Omental fat pad (tissue), 4 donors: ENCODE measurements at places on chromosomes 4 and X.

DNA sequence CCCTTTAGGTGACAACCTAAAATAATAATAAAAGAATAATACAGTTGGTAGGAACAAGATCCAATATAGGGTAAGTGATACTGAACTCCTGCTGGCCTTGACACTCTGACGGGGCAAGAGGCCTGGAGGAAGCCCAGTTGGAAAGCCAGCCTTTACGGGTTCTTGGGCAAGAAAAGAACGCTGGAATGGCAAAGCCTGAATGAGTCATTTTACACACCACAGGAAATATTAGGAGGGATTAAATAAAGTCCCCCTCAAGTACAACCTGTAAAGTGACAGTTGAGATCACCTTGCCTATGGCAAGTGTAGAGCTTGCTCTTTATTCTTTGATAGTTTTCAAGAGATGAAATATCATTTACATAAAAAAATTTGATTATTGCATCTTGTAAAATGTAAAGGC lies 244.5 kb upstream of the TLL1 start:
- no peak for DNase-seq

DNA sequence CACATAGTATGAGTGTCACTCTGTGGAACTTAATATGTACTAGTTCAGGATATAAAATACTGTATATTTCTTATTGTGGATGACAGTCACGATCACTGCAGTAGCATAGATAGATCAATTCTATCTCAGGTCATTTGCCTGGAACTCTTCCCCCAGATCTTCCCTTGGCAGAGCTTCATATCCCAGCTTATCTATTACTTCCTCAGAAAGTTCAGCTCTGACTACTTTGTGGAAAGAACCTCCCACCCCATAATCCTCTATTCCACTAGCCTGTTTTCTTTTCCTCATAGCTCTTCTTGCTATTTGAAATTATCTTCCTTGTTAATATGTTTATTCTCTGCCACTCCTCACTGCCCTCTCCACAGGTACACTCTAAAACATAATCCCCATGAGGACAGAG lies 10.9 kb downstream of the FAM241A start:
- no peak for DNase-seq

DNA sequence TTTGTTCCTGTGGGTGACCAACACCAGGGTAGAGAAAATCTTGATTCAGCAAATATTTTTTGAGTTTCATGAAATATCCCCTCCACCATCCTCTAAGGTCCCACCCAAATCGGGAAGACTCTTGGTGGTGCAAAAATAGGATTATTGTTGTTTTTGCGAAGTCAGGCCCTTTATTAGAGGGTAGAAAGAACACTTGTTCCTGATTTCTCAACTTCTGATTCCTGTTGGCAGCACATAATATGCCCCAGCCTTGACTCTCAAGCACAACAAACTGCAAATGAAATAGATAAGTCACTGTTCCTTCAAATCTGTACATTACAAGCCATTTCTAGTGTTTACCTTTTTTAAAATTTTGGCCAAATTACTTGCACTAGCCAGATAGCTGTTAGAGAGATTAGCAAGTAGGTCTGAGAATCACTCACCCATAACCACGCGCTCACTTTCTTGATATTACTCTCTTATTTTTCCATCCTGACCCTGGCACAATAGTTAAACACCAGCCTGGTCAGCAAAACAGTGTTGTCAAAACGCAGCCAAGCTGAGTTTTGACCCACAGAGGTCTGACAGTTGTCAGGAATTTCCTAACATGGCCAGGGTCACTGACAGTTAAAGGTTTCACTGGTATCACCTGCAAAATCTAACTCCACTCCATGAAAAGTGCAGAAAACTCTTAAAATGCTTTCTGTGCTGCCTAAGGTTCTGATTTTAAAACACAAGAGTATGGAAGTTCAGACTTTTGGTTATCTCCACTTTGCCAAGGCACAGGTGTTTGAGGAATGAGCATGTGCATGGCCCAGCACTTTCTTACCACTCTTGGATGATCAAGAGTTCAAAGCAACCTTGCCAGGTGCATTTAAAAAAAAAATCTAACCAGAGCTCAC lies 69.8 kb downstream of the RBM47 start:
- no peak for DNase-seq

- no peak for DNase-seq
Measured at GRCh38 chr4:185068837-185069236, 50.5 kb downstream of the HELT start.

DNA sequence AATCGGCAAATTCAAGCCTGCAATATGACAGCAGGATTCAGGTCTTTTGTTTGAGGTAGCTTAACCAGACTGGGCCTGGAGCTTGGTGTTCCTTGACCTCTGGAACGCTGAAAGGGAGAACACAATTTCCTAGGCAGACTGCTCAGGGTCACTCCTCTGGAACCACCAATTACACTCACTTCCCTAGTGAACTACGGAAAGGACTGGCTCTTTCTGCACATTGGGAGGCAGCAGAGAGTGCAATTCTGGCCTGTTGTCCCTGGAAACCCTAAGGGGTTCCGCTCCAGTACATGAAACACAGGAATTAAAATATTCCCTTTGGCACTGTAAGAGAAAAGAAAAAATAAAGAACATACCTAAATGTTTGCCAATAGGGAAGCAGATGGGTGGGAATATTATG lies 58.6 kb downstream of the GPC3 start:
- DNase-seq = no peak

DNA sequence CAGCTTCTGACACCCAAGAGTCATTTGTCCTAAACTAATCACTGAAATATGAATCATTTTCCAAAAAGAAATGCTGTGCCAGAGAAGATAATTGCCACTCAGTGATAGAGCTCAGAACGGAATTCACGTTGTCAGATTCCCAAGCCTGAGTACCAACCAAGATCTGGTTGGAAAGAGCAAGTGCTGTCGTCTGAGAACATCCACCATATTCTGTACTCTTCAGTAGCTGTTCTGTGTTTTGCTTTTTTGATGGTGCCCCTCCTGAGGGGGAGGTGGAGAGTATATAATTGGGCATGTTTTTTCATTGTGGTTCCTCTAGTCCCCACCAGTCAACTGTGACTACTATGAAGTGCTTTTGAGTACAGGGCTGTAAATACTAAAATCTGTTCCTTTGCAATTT lies 13.2 kb downstream of the RUFY3 start:
- no peak for DNase-seq

DNA sequence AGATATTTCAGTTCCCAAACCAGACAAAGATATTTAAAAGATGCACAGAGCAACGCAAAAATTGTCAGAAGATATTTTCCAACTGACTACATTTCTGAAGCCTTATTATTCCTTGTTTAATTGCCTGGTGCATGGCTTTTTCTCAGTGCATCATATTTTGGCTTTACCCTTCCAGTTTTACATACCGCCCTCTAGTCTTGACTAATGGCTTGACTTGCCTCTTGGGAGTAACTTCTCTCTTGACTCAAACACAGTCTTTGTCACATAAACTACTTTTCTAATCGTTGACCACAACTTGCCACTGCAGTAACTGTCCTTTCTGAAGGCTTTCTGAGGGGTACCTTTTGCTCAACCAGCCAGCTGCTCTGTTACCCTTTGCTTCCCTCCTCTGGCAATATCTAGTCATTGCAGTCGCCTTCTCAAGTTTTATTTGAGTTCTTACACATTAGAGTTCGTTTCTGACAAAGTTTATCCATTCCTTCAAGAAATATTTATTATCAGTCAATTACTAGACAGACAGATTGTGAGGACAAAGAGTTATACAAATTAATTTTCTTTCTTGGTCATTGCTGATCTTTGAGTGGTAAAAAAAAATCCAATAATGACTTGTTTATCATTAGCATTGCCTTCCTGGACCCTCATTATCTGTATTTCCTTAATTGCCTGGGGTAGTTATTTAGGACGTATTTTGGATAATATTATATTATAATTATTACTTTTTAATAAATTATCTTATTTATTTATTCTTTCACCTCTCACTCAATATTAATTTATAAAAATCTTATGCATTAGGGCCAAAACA lies 506.9 kb upstream of the PCDH10 start:
- DNase-seq = no peak
